ENCODE measurements at places on chromosomes 11 and 22.

DNA sequence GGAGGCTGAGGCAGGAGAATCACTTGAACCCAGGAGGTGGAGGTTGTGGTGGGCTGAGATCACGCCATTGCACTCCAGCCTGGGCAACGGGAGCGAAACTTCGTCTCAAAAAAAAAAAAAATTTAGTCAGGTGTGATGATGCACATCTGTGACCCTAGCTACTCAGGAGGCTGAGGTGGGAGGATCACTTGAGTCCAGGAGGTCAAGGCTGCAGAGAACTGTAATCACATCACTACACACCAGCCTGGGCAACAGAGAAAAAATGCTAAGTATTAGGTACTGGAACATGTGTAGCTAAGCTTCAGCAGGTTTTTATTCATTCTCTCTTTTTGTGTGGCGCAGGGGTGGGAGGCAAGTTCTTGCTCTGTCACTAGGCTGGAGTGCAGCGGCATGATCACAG, 64.2 kb upstream of the SLN start:
- no peak for DNase-seq

DNA sequence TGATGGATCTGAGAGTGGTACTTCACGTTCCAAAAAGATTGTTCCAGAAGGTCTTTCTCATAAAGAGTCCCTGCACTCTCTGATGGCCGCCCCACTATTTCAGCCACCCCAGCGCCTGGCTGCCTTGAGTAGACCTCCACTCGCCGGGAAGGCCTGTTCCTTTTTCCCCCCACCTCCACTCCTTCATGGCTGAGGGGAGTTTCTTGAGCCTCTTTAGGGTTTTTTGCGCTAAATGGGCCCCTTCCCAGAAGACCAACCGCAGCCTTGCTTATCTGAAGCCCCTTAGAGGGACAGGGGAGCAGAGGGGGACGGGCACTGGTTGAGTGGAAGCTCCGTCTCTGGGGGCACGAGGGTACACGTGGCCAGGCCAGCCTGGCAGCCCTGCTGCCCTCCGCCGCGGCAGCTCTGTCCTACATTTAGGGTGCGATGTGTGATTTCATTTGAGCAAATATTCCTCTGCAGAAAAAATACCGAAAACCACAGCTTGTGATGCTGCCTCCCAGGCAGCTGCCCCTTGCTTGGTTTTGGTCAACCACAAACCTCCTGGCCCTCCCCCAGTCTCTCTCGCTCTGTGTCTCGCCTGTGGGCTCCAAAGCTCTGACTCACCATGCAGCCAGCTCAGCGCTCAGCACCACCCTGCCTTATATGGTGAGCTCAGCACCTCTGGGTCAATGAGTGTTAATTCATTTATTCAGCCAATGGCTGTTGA, 88.7 kb downstream of the TP53I11 start:
- DNase-seq = peak; percentile 78

DNA sequence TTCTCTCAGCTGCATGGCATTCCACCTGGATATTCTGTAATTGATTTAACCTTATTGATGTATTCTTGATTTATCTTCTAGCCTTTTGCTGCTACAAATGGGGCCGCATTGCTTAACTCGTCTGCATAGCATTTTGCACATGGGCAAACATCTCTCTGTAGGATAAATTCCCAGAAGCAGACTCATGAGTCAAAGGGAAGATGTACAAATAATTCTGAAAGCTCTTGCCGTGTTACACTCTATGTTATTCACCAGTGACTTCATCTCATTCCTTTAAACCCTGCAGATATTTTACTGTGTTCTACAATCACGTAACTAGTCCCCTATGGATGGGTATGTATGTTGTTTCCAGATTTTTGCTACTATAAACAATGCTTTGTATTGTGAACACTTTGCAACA, 112.7 kb downstream of the SEZ6L start:
- DNase-seq = no peak

- DNase-seq = no peak
These were observed 988 bp upstream of the FLI1 start for GRCh38 chr11:128692753-128693415.

GRCh38 chr11:6260207-6260726, 629 bp downstream of the CCKBR start:
- DNase-seq = no peak

- DNase-seq = no peak
These were observed 5.7 kb upstream of the SIDT2 start for GRCh38 chr11:117172724-117173421.

DNA sequence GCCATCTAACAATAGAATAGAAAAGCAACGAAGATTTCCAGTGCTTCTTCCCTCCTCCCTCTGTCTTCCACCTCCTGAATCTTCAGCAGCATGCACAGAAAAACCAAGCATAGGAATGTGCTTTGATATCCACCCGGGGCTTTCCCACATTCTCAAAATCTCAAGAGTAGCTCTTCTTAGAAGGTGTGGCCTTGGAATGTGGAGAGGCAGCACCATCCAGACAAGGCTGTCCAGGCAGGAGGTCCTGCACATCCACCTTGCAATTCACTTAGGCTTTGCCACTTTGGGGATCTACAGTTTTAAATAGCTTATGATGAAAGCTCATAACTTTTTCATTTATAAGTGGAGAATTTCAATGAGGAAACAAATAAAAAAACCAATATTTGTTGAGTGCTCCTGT, 72.9 kb downstream of the KIRREL3 start:
- no peak for DNase-seq

DNA sequence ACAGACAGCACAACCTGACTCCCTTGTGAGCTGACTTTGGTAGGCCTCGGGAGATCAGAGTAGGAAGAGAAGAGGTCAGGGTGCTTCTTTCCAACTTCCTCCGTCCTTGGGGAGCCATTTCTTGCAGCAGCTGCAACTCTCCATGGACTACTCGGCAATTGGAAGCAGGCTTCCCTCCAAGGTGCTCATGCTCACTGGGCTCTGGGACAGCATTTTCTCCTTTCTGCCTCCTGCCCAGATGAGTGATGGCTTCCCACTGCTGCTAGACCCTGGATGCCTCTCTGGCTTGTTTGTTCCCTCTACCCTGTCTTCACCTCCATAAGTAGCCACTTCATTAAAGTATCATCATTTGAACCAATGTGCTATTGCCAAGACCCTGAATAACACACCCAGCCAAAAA, 8.2 kb upstream of the PRSS23 start:
- no peak for DNase-seq

All from activated effector memory CD4-positive, alpha-beta T cell treated with Interleukin-2 at 50 U/mL for 16 hours (primary cell).